ENCODE measurements at places on chromosomes 12 and 14. TPM values are rescaled to one million over a fixed set of nuclear protein-coding genes. Genes with fewer than 3 reads are reported as not detected.

The SALL2 gene
- total RNA-seq = 12.8 TPM

DNA sequence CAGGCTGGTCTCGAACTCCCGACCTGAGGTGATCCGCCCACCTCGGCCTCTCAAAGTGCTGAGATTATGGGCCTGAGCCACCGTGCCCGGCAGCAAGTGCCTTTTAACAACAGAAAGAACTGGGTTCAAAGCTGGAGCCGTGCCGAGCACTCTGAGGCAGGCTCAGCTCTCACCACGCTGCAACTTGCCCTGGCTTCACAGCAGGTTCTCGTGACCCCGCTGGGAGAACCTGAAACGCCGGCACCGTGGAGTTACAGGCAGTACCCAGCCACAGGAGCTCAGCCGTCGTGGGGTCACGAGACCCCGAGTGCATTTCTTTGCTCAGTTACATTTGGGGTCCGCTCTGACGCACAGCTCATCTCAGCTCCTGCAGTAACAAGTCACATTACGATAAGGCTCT is 14.4 kb downstream of the GOLGA3 start:
- DNase-seq = no peak

DNA sequence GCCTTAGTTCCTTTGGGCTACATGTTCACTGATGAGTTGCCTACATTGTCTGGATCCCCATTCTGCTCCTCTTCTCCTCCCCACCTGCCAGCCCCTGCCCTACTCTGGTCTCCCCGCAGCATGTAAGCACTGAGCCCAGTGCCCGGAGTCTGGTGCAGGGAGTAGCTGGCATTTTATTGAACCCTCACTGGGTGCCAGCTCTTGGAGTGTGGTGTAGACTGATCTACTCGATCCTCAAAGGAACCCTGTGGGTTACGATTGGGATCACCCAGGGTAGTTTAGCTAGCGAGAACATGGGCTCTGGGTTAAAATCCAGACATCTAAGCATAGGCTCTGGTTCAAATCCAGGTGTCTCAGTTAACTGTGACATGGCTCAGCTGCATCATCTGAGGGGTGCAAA is 8.3 kb upstream of the SERPINA6 start:
- DNase-seq = no peak

- no peak for DNase-seq
Observed at GRCh38 chr14:32698831-32699230, 239.8 kb upstream of the NPAS3 start.

Measured in ureter (tissue), 1 donor.